ENCODE measurements at places on chromosomes 13 and 19.

GRCh38 chr13:33794576-33794975, 23.4 kb upstream of the RFC3 start:
- no peak for DNase-seq

DNA sequence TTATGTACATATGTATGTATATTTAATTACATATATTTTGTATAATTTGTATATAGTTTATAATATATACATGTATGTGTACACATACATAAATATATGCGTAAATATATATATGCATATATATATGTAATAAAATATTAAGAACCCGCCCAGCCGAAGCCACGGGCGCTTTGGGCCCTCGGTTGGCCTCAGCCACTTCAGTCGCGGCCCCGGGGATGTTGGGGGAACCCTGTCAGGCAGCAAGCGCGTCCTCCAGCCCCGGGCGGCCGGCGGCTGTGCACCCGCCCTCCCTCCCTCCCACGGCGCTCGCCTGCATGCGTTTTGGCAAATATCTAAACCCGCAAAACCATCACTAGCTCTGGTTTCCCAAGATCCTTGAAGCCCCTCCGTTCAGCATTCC, 7.9 kb upstream of the ZNF606 start:
- DNase-seq = no peak

- DNase-seq = no peak
Observed at GRCh38 chr19:885536-886224, 7.3 kb downstream of the MED16 start.

- DNase-seq = no peak
Observed at GRCh38 chr19:54257116-54257480, at the start of gene LILRB5. LILRB5 (minus strand) TSS chr19:54257273; CDS start chr19:54257193, 80 bp downstream.

DNA sequence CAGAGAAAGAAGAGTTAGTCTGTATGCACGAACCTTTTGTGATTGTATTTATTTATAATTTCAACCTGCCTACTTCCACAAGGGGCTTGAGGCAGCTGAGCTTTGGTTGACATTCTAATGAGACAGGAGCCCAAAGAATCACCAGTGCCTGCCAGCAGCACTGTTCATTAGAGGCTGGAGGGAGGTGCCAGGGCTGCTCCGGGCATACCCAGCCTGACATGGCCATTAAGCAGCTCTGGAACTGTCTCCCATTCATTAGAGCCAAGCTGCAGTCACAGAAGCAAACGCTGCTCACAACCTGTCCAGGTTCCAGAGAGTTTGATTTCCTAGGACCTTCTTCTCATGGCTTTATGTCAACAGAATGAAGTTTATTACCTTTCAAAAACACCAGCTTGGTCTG, 425.5 kb downstream of the RFC3 start:
- no peak for DNase-seq

- DNase-seq = no peak
Observed at GRCh38 chr13:26228096-26228495, 6.0 kb upstream of the RNF6 start.

GRCh38 chr19:30662211-30662861, 290.2 kb downstream of the ZNF536 start:
- no peak for DNase-seq

- DNase-seq = no peak
Observed at GRCh38 chr19:7386308-7386707, 37.6 kb downstream of the ARHGEF18 start.

Data from activated CD8-positive, alpha-beta memory T cell treated with anti-CD3 and anti-CD28 coated beads for 4 hours (primary cell).